ENCODE measurements at places on chromosomes 2 and 18.

DNA sequence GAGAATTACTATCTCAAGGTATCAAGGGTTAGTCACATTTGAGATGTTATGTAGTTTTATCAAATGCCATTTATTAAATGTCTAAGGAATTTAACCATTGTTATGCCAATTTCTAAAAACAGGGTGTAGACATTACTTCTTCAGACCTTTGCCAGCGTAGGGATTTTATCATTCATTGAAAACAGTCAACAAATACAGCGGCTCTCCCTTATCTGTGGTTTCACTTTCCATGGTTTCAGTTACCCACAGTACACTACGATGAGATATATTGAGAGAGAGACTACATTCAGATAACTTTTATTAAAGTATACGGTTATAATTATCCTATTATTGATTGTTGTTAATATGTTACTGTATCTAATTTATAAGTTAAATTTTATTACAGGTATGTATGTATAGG, 234.7 kb downstream of the TMX3 start:
- no peak for DNase-seq

DNA sequence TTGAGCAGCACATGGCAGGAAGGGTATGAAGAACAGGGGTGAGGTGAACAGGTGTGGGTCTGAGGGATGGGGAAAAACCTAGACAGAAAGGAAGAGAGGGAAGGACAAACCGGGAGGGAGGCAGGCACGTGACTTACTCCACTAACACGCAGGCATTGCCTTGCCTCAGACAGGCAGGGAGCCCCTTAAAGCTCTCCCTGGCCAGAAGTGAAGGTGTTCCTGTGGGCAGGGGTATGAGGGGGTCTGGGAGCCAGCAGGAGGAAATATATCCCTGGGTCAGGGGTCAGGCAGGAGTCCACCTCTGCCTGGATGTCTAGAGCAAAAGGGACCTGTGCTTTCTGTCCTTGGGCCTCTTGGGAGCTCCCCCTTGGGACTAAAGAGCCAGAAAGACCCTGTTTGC, 135.3 kb upstream of the EPAS1 start:
- DNase-seq = no peak

GRCh38 chr2:41879235-41879916, 168.4 kb upstream of the PKDCC start:
- no peak for DNase-seq

GRCh38 chr2:101741775-101742520, 44.4 kb downstream of the MAP4K4 start:
- DNase-seq = no peak

DNA sequence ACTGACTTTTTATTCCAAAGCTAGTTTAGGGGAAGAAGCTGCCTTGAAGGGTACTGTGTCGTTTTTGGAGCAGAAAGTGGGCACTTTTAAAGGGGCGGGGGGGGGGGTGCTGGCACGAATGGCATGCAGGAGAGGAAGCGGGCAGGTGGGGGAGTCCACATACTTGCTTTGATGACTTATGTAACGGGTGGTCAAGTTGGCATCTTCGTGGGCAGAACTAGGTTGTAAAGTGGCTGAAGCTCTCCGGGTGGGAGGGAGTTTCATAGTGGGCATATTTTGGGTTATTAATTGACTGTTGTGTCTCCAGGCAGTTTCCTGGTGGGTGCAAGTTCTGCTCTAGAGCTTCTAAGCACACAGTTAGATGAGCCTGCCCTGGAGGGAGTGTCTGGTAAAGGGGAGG, 19.9 kb downstream of the PCARE start:
- no peak for DNase-seq

DNA sequence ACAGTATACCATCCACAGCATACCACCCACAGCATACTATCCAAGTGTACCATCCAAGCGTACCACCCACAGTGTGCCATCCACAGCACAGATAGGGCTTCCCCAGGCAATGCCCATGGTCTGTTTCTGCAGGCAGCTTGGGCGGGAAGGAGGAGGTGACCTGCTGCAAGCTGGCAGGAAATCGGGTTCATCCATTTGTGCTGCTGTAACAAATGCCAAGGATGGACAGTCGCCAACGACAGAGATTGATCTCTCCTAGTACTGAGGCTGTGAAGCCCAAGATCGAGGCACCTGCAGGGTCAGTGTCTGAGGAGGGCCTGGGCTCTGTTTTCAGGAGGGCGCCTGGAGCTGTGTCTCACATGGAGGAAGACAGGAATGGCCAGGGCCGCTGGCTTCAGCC, 93.6 kb upstream of the SNTG2 start:
- DNase-seq = no peak

GRCh38 chr2:147378403-147378802, 466.4 kb upstream of the ACVR2A start:
- no peak for DNase-seq

DNA sequence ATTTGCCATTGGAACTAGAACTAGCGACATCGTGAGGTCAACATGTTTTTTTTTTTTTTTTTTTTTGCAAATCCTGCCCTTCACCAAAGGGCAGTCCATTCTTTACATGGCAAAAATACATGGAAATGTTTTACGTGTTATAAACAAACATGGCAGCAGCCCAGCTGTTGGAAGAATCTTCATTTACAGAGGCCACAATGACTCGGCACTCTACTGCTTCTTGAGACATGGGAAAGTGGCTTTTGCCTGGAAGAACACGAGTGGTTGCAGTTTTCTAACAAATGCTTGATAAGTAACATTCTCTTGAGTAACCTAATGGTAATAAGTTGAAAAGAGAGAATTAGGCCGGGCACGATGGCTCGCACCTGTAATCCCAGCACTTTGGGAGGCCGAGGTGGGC, 22.8 kb upstream of the POLR1B start:
- no peak for DNase-seq

DNA sequence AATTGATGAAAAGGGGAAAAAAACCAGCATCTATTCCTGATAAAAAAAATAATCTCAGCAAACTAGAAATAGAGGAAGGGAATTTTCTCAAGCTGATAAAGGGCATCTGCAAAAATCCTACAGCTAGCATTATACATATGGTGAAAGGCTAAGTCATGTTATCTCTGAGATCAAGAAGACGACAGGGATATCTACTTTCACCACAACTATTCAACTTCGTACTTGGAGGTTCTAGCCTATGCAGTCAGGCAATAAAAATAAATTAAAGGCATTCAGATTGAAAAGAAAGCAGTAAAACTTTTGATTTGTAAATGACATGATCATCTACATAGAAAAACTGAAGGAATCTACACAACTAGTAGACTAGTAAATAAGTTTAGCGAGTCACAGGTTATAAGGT, 58.2 kb downstream of the CAB39 start:
- DNase-seq = no peak

- DNase-seq = no peak
Measured at GRCh38 chr2:38578832-38579231, 23.9 kb downstream of the HNRNPLL start.

- DNase-seq = no peak
Measured at GRCh38 chr18:33837191-33837590, 259.2 kb downstream of the ASXL3 start.

- no peak for DNase-seq
Measured at GRCh38 chr18:67417864-67418523, 98.5 kb downstream of the DSEL start.

GRCh38 chr2:1681323-1682180, 62.8 kb downstream of the PXDN start:
- DNase-seq = no peak

DNA sequence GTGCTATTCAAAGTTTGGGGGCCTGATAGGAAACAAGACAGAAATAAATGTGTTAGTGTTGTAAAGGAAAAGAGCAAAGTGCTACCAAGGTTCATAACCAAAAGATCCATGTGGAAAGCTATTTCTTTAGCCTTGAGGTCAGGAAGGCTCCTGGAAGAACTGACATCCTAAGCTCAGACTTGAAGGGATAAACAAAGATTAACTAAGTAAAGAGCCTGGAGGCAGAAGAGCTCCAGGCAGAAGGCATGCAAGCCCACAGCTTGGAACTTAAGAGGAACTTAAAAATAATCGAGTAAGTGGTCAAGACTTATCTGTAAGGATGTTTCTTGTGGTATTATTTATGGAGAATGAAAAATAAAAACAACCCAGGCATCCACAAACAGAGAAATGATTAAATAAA, 245.0 kb upstream of the MGAT5 start:
- DNase-seq = no peak

DNA sequence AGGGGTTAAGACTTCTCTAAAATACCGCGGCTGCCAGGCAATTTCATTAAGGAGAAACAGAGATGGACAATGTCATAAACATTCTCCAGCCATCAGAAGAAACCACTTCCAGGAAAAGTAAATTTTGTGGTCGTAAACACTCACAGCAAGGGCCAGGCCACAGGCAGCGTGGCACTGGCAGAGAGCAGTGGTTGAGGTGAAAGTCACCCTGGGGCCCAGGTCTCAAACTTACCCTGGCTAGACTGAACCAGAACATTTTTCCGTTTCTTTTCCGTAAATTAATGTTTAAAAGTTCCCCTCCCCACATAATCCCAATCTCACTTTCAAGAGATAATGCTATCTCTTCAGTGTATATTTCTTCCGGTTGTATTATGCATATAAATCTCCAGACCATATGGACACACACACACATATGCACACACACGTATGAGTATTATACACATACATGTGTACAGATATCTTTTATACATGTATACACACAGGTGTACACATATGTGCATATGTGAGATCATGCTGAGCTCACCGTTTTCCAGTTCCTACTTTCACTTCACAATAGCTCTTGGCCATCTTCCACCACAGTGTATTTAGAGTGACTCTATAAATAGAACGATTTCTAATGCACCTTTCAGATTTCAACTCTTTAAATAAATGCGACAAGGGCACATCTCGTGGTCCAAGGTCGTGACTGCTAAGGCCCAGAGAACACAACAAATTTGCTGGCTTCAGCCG, 90.1 kb downstream of the MALT1 start:
- DNase-seq = no peak

DNA sequence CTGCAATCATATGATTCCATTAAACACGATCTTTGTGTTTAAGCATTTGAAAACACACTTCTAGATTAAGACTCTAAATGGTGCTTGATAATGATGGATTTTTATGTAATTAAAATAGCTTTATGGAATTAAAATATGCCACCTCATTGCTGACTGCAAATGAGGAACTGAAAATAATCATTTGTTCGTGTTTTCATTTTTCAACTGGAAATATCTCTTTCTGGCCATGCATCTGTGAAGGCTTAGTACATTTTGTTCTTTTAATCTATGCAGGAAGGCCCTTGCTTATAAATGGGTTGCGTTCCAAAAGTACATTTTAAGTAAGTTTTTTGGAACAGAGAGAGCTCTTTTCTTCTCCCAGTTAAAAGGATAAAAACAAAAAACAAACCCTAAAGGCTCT, 125.5 kb downstream of the MC4R start:
- no peak for DNase-seq
